Spleen (tissue), 13 donors: ENCODE measurements at places on chromosomes 2 and 18.

- no peak overlapping the region for H3K27ac ChIP-seq
- no peak for DNase-seq
- no peaks in the 10 kb centered on the region for H3K36me3 ChIP-seq
- H3K4me3 ChIP-seq = no peak overlapping the region
Observed at GRCh38 chr2:235502336-235502735, 8.5 kb downstream of the AGAP1 start.

DNA sequence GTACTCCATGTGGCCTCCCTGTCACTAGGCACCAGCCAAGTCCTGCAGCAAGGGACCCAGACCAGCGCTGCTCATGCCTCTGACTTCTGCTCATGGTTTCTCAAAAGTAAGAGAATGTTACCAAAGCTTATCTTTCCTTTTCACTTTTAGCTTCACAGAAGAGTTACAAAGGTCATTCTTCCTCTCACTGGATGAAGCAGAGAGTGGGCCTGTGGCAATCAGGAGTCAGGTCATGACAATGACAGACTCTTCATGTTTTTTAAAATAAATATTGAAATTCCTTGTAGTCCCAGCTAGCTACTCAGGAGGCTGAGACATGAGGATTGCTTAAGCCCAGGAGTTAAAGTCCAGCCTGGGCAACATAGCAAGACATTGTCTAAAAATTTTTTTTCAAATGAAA lies 126.1 kb downstream of the OSR1 start:
- no peak for DNase-seq
- no peaks in the 10 kb centered on the region for H3K4me1 ChIP-seq
- no peaks in the 10 kb centered on the region for H3K27me3 ChIP-seq
- no peaks in the 10 kb centered on the region for H3K36me3 ChIP-seq
- H3K4me3 ChIP-seq = no peak overlapping the region

GRCh38 chr2:231661422-231662027 lies 46.8 kb upstream of the PTMA start:
- DNase-seq = no peak
- peaks cover 28% of the 10 kb centered on the region for H3K4me1 ChIP-seq
- H3K4me3 ChIP-seq = peak overlapping the region; percentile 42
- no peaks in the 10 kb centered on the region for H3K36me3 ChIP-seq
- peak overlapping the region; percentile 93 for H3K27ac ChIP-seq
- no peaks in the 10 kb centered on the region for H3K27me3 ChIP-seq

DNA sequence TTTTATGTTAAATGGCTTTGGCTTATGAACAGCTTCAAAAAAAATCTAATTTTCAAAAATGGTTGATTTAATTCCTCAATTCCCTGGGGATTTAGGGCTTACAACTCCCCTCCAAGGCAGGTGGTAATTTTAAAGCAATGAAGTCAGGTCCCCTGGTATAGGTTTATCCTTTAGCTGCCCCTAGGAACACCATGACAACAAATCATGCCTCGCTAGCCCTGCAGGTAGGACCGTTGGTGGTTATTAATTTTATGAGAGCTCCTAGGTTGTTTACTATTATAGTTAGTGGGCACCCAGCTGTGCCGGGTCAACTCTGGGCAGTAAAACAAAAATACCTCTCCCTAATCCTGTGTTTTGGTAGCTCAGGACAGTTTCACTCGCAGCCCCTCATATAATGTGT lies 26.2 kb upstream of the MBOAT2 start:
- no peak overlapping the region for H3K4me3 ChIP-seq
- no peak for DNase-seq
- peaks cover 2% of the 10 kb centered on the region for H3K27me3 ChIP-seq
- no peak overlapping the region for H3K27ac ChIP-seq
- H3K36me3 ChIP-seq = no peaks in the 10 kb centered on the region

- no peaks in the 10 kb centered on the region for H3K4me1 ChIP-seq
- H3K36me3 ChIP-seq = no peaks in the 10 kb centered on the region
- H3K4me3 ChIP-seq = no peak overlapping the region
- H3K27ac ChIP-seq = no peak overlapping the region
- peaks cover 6% of the 10 kb centered on the region for H3K27me3 ChIP-seq
Observed at GRCh38 chr18:77571743-77572142, 322.1 kb downstream of the GALR1 start.

DNA sequence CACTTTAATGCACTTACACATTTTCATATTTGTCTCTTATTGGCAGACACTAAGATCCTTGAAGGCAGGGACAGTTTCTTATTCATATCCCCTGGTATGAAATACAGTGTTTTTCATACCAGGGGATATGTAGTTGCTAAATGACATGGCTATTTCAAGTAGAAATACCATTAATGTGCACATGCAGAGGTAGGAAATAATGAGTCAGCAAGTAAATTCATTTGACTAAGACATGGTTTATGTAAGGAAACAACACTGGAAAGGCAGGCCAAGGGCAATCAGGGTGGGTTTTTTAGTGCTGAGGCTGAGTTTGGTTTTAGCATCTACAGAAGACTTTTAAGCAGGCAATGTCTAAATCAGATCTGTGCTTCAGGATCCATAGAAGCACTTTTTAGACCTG lies 155.9 kb downstream of the WDPCP start:
- no peak for DNase-seq
- no peaks in the 10 kb centered on the region for H3K27me3 ChIP-seq
- no peak overlapping the region for H3K27ac ChIP-seq

DNA sequence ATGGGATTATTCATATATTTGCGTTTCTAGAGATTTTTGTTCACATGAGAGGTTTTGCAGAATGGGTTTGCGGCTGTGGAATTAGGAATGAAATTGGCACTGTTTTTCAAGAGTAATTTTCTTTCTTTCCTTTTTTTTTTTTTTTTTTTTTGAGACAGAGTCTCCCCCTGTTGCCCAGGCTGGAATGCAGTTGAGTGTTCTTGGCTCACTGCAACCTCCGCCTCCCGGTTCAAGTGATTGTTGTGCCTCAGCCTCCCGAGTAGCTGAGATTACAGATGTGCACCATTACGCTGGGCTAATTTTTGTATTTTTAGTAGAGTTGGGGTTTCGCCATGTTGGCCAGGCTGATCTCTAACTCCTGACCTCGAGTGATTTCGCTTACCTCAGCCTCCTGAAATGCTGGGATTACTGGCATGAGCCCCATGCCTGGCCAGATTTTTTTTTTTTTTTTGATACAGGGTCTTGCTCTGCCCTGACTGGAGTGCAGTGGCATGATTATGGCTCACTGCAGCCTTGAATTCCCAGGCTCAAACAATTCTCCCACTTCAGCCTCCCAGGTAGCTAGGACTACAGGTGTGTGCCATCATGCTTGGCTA lies 65.3 kb downstream of the MIB1 start:
- peaks cover 85% of the 10 kb centered on the region for H3K36me3 ChIP-seq
- no peaks in the 10 kb centered on the region for H3K27me3 ChIP-seq
- no peak for DNase-seq

DNA sequence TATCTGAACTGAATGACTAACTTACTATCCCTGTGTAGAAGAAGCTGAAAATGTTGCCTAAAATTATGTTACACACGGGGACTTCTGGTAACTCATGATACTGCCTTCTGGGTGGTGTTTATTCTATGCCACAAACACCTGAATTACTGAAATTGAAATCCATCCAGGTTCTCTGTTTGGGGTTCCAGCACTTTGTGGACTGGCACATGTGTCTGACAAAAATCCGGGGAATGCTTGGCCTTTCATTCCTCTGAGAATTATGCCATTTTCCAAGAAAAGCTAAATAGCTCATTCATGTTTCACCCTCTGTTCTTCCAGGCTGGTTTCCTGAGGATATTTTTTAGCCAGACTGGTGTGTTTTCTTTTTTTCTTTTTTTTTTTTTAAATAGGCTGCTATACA lies 59.5 kb upstream of the POU3F3 start:
- H3K4me1 ChIP-seq = no peaks in the 10 kb centered on the region
- no peaks in the 10 kb centered on the region for H3K36me3 ChIP-seq
- H3K4me3 ChIP-seq = no peak overlapping the region
- no peak overlapping the region for H3K27ac ChIP-seq
- H3K27me3 ChIP-seq = peaks cover 37% of the 10 kb centered on the region

- no peaks in the 10 kb centered on the region for H3K27me3 ChIP-seq
- H3K4me1 ChIP-seq = peaks cover 88% of the 10 kb centered on the region
- no peak for DNase-seq
- peaks cover 20% of the 10 kb centered on the region for H3K36me3 ChIP-seq
- peak overlapping the region; percentile 89 for H3K27ac ChIP-seq
- H3K4me3 ChIP-seq = no peak overlapping the region
Observed at GRCh38 chr2:68772109-68772508, 37.5 kb downstream of the ARHGAP25 start.

GRCh38 chr2:117308861-117309770 lies 505.4 kb upstream of the DDX18 start:
- H3K27me3 ChIP-seq = no peaks in the 10 kb centered on the region
- H3K36me3 ChIP-seq = no peaks in the 10 kb centered on the region
- H3K4me3 ChIP-seq = no peak overlapping the region
- no peaks in the 10 kb centered on the region for H3K4me1 ChIP-seq
- H3K27ac ChIP-seq = no peak overlapping the region

DNA sequence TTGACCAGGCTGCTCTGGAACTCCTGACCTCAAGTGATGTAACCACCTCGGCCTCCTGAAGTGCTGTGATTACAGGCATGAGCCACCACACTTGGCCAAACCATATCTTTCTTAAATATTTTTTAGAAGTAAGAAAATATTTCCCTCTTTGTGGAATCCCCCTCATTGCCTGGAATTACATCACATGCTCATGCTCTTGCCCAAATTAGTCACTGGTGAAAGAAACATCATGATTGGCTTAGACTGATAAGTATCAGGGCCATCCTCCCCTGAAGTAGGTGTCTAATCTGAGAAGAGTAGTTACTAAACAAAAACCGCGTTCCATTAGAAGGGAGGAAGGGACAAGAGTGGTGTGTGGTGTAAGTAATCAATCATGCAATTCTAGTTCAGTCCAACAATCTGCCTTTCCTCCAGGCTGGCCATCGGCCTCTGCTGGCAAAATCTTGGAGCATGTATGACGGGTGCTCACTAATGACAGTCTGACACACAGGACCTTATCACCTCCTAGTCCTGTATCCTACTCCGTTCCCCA lies 52.3 kb upstream of the SCG2 start:
- H3K27ac ChIP-seq = no peak overlapping the region
- H3K4me1 ChIP-seq = no peaks in the 10 kb centered on the region
- H3K4me3 ChIP-seq = no peak overlapping the region
- no peaks in the 10 kb centered on the region for H3K36me3 ChIP-seq

DNA sequence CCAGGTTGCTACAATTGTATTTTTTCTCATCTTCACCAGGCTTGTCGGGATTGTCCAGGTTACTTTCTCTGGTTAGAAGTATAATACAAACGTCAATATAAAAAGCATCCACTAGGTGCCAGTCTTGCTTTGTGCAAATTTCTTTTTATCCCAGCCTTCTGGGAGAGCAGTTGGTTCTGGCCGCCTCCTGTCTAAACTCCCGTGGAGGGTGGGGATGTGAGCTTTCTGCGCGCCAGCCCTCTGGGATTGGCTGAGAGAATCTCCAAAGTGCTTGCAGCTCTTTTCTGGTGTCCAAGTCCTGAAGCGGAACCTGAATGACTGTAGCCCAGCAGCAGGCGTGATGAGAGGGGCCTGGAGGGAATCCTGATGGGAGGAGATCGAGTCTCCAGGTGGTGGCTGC lies 22.4 kb upstream of the TOGARAM2 start:
- no peak overlapping the region for H3K27ac ChIP-seq
- no peaks in the 10 kb centered on the region for H3K27me3 ChIP-seq
- H3K36me3 ChIP-seq = no peaks in the 10 kb centered on the region
- no peak overlapping the region for H3K4me3 ChIP-seq

GRCh38 chr18:24065906-24066305 lies 51.4 kb downstream of the TTC39C start:
- H3K4me3 ChIP-seq = no peak overlapping the region
- H3K36me3 ChIP-seq = no peaks in the 10 kb centered on the region
- H3K4me1 ChIP-seq = peaks cover 13% of the 10 kb centered on the region
- H3K27ac ChIP-seq = no peak overlapping the region
- H3K27me3 ChIP-seq = no peaks in the 10 kb centered on the region

DNA sequence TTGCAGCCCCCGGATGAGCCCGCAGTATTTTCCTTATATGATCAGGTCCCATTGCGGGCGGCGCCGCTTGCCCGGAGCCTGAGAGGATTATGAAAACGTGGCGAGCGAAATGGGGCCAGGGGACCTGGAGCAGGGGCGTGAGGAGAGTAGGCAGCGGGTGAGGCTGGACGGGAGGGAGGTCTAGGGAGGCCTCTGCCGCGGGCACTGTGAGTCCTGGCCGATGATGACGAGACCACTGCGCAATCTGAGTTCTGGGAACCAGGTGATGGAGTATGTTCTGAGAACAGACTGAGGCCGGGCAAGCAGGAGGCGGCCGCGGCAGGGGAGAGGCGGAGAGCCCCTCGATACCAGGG lies 790 bp upstream of the ACAA2 start:
- no peaks in the 10 kb centered on the region for H3K27me3 ChIP-seq
- H3K4me1 ChIP-seq = peaks cover 14% of the 10 kb centered on the region
- no peaks in the 10 kb centered on the region for H3K36me3 ChIP-seq
- peak overlapping the region; percentile 70 for H3K4me3 ChIP-seq
- no peak for DNase-seq

GRCh38 chr18:63994783-63995399 lies 25.0 kb downstream of the SERPINB8 start:
- H3K27ac ChIP-seq = no peak overlapping the region
- H3K36me3 ChIP-seq = peaks cover 10% of the 10 kb centered on the region
- H3K4me3 ChIP-seq = no peak overlapping the region
- DNase-seq = no peak

DNA sequence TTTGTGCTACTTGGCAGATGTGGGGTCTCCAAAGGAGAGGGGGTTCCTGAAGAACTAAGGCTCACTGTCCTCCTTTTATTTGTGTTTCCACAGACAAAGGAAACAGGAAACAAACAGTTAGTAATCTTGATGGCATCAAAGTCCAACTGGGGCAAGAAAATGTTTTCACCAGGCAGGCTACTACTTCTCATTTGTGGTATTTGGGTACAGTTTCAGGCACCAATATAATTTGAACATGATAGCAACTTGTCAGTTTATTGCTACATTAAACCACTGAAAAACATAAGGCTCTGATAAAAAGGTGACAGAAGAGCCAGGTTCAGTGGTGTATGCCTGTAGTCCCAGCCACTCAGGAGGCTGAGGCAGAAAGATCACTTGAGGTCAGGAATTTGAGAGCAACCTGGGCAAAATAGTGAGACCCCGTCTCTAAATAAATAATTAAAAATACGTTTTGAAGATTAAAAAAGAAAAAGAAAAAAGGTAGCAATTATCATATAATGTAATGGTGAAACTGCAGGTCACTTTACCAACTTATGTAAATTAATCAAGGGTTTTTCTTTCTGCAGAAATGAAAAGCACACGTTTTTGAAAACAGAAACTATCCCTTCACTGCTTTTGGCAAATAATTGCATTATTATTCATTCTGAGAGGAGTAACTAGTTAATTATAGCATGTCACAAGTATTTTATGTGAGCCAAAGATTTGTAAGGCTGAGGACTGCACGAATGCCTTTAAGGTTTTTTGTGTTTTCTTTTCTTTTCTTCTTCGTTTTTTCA lies 157.5 kb upstream of the CAVIN2 start:
- H3K4me3 ChIP-seq = no peak overlapping the region
- no peaks in the 10 kb centered on the region for H3K27me3 ChIP-seq
- no peak for DNase-seq
- H3K4me1 ChIP-seq = no peaks in the 10 kb centered on the region
- no peak overlapping the region for H3K27ac ChIP-seq
- H3K36me3 ChIP-seq = no peaks in the 10 kb centered on the region

GRCh38 chr2:161123531-161124030 lies 36.6 kb upstream of the TANK start:
- no peak overlapping the region for H3K4me3 ChIP-seq
- peak overlapping the region; percentile 65 for H3K27ac ChIP-seq
- no peaks in the 10 kb centered on the region for H3K27me3 ChIP-seq
- no peaks in the 10 kb centered on the region for H3K36me3 ChIP-seq
- DNase-seq = no peak
- H3K4me1 ChIP-seq = peaks cover 9% of the 10 kb centered on the region

GRCh38 chr2:175251425-175252041 lies 70.0 kb upstream of the ATP5MC3 start:
- no peak overlapping the region for H3K27ac ChIP-seq
- no peaks in the 10 kb centered on the region for H3K36me3 ChIP-seq
- no peak for DNase-seq
- H3K4me1 ChIP-seq = no peaks in the 10 kb centered on the region
- no peak overlapping the region for H3K4me3 ChIP-seq
